ENCODE measurements at places on chromosomes 4 and X. TPM values are rescaled to one million over a fixed set of nuclear protein-coding genes. Genes with fewer than 3 reads are reported as not detected.

DNA sequence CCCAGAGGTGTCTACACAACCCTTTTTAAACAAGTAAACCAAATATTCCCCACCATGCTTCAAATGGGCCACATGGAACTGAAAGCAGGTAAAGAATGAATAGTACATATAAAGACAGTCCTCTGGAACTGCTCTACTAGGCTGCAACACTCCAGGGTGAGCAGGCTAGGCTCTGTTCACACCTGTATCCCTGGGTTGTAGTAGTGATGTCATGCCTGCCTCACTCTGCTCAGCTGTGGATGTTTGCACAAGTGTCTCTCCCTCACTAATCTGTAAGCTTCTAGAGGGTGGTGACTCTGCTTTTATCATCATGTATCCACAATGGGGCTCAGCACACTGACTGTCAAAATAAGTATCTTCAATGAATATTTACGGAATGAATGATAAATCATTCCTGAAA, 20.4 kb downstream of the LEF1 start:
- DNase-seq: no peak

AFP gene
- total RNA-seq: 0.32 TPM

DNA sequence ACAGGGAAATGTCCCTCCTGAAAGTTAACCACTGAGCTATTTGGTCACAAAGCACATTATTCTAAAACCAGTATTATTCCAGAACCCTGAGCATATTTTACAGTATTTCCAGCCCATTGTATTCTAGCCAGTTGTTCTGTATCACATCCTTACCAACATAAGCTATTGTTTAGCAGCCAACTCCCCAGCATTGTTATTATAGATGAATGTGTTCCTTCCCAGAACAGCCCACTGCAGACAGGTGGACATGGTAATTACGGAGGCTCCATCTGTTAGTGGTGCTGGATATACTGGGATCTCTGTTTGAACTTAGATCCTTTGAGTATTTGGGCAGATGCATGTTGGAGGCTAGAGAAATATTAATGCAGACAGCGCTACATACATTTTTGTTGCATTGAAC, 126.1 kb downstream of the MGST2 start:
- DNase-seq: no peak

DNA sequence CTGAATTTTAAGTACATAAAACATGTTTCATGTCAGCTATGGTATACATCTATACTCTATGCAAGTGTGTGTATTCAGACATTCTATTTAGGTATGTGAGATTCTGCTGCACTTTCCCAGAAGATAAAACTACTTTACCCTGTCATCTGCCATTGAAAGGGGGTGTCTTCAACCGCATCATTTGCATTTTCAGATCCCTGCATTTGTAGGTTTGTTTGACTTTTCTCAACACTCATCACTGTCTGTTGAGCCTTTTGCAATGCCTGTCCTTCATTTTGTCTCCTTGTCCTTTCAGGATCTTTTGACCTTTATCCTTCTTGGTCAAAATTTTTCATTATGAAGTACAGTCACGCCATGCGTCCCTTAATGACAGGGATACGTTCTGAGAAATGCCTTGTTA, 103.5 kb downstream of the TMA16 start:
- no peak for DNase-seq

AMER1 gene
- 1.7 TPM for total RNA-seq

CXCL6 gene
- total RNA-seq: 0.64 TPM

CSAG3 gene
- not detected for total RNA-seq

DNA sequence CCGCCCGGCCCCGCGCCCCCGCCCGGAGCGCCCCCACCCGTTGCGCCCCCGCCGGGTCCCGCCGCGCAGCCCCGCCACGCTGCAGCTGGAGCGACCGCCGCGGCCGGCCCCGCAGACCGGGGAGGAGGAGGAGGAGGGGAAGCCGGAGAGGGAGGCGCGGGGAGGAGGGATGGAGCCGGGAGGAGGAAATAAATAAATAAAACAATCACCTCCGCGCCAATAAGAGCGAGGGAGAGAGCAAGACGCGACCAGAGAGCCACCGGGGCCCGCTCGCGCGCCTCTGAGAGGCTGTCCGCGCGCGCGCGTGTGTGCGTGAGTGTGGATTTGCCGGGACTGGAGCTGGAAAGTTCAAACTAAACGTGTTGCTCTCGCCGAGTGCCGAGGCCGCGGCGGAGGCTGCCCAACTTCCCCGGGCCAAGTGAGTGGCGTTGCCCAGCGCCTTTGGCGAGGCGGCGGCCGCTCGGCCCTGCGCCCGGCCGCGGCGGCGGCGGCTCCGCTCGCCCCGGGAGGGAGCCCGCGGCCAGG, 2184.4 kb upstream of the TENM3 start:
- peak; percentile 7 for DNase-seq

All from fibroblast of villous mesenchyme (primary cell).